Activated T-cell treated with anti-CD3 and anti-CD28 coated beads, Interleukin-2, amount 50 U/mL, for 72 hours (primary cell): ENCODE measurements at places on chromosomes 3 and 15. TPM values are rescaled to one million over a fixed set of nuclear protein-coding genes. Genes with fewer than 3 reads are reported as not detected.

WNT7A gene
- total RNA-seq: 0.58 TPM

COL8A1 gene
- 0.10 TPM for total RNA-seq

DNA sequence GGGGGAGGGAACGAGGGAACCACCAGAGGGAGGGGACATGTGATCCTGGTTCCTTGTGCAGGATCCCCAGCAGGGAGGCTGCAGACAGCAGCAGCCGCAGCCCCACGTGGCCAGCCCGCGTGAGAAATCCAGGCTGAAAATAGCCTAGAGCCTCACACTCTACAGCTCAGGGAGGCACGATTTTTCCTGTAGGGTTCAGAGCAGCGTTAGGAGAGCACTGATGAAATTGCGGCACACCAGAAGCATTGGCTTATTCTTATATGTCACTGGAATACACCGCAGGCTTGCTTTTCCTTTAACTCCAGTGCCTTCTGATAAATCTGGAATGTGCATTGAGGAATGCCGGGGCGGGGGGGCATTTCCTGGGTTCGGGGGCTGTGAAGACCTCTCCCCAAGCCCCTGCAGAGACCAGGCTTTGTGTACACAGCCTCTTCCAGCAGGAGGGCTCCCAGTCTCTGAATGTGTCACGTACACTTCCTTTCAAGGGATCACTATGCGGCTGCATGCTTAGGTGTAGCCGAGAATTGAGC lies 193.0 kb downstream of the ATP10A start:
- H3K4me3 ChIP-seq: no peak overlapping the region
- no peak overlapping the region for H3K27ac ChIP-seq
- H3K27me3 ChIP-seq: peaks cover 37% of the 10 kb centered on the region
- DNase-seq: no peak

- H3K36me3 ChIP-seq: peaks cover 1% of the 10 kb centered on the region
- no peak overlapping the region for H3K4me3 ChIP-seq
- no peak for DNase-seq
- no peaks in the 10 kb centered on the region for H3K27me3 ChIP-seq
- H3K4me1 ChIP-seq: no peaks in the 10 kb centered on the region
- H3K27ac ChIP-seq: no peak overlapping the region
Measured at GRCh38 chr3:74282202-74282601, 332.3 kb downstream of the CNTN3 start.
